Suprapubic skin (tissue), 4 donors: ENCODE measurements at places on chromosomes 13 and 19. TPM values are rescaled to one million over a fixed set of nuclear protein-coding genes. Genes with fewer than 3 reads are reported as not detected.

The COX7A1 gene
- 5.6 TPM for total RNA-seq

The ZNF223 gene
- 3.6 TPM for total RNA-seq

The SIGLEC12 gene
- total RNA-seq: not detected

The MAB21L1 gene
- total RNA-seq: not detected

The SMIM44 gene
- total RNA-seq: not detected

The KIR3DL1 gene
- total RNA-seq: not detected

The PLA2G4C gene
- total RNA-seq: 5.2 TPM

The TNFSF11 gene
- not detected for total RNA-seq

The SERP2 gene
- 1.4 TPM for total RNA-seq

The LYPD3 gene
- total RNA-seq: 368 TPM

GRCh38 chr19:12163826-12164225 lies 930 bp downstream of the ZNF136 start:
- no peak for DNase-seq

GRCh38 chr13:74299721-74300120 lies 165.5 kb upstream of the KLF12 start:
- DNase-seq: no peak

GRCh38 chr19:49614096-49614833 lies 23.3 kb downstream of the PRR12 start:
- no peak for DNase-seq

DNA sequence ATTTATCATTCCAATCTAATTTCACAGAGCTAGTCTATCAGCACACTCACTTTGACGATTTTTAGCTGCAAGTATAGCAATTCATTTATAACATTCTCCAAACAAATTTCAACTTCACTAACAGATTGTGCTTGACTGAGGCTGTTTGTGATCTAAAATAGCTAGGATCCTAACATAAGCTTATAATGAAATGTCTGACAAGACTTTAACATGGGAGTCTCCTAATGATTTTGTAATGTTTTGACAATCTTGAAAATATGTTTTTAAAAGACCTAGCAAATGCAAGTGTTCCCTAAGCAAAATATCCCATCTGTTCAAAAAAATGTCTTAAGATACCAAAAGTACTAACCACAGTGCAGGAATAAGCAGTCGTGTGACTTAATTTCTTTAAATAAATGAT lies 889.5 kb upstream of the SPRY2 start:
- no peak for DNase-seq

DNA sequence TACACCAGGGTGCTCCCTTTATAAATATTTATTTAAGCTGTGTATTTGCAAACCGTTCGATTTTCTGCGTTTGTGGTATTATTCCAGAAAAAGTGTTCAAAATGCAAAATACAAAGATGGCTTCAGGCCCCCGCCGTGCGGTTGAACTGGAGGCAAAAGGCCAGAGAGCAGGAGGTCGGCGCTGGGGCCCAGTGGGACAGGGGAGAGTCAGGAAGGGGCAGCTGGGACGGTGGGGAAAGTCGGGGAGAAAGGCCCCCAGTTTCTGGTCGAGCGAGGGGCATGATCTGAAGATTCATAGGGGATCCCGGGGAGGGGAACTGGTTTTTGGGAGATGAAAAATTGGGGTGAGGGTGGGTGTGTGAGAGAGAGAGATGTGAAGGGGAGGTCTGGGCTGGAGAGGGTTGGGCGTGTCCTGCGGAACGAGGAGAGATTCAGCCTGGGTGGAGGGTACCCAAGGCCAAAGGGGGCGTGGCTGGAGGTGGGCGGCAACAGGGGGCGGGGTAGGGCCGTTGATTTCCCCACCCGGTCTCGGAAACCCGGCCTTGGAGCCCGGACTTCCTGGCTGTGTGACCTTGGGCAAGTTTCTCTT lies 678 bp downstream of the ISOC2 start:
- peak; percentile 92 for DNase-seq

GRCh38 chr19:7333198-7334118 lies 15.3 kb upstream of the ARHGEF18 start:
- peak; percentile 54 for DNase-seq

- peak; percentile 75 for DNase-seq
Observed at GRCh38 chr19:8261881-8262280, 46.3 kb downstream of the CD320 start.

DNA sequence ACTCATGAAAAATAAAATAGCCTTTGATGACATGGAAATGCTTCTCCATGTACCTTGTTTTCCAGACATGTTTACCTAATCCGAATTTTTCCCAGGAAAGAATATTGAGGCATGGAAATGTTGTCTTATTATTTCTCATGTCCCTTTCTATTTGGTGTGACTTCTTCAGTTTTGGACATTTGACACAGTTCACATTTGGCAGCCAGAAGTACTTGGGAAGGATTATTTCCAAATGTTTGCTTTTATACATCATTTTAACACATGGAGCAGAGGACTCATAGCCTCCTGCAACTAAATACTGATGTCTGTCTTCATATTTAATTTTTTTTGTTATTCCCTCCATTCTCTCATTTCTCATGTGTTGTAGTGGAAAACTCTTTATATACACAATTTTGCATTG lies 94.3 kb downstream of the POSTN start:
- DNase-seq: no peak

DNA sequence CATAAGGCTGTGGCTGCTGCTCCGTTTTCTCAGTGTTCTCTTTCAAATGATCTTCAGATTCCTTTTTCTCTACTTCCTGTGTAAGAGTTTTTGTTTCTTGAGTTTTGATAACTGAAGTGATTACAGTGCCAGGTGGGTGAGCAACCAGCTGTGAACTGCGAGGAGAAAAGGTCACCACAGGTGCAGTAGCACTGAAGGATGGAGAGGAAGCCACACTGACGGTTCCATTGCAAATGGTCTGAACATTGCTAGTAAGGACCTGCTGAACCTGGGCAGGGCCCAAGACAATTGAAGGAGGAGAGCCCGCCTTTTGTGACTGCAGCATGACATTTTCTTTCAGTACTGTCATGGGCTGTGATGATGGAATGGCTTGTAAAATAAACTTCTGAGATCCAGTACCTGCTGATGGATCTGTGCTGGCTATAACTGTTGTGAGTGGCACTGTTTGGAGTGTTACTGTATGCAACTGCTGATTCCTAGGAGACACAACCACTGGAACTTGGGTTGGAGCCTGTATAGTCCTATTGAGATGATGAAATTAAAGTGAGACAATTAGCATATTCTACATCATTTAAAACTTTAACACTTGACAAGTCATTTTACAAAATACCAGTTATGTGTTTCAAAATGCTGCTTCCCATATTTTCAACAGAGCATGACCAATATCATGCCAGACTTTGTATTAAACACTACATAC lies 85.5 kb downstream of the ELF1 start:
- DNase-seq: no peak

DNA sequence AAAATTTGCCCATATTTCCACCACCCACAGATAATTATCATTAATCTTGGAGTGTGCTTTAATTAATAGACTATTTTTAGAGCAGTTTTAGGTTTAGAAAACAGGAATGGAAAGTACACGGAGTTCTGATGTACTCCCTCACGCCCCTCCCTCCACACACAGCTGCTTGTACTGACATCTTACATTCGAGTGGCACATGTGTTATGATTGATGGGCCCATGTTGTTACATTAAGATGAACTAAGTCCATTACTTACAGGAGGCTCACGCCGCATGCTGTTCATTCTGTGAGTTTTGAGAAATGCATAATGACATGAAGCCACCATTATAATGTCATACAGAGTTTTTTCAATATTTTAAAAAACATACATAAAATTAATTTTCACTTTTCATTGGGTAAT lies 1.2 kb upstream of the SPATA13 start:
- no peak for DNase-seq

- no peak for DNase-seq
Observed at GRCh38 chr13:58655086-58655485, 1023.5 kb downstream of the PCDH17 start.

- DNase-seq: no peak
Observed at GRCh38 chr13:76533251-76533650, 353.0 kb downstream of the KCTD12 start.

GRCh38 chr13:113155982-113156655 lies 2.3 kb upstream of the PROZ start:
- DNase-seq: no peak

DNA sequence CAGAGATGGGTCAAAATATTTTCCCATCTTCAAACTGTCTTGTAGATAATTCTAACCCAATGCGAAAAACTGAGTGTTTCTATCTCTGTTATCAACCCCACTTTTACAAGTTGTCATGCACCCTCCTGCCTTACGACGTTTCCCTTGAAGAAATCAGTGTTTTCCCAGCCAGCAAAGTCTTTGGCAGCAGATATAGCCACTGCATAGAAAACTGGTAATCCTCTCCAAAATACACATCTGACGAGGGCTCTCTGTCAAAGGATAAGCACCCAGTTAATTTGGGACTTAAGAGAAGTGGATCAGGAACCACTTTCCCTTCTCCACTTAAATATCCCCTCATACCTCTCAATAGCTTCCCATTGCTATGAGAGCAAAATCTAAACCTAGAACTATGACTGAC lies 351.9 kb upstream of the MIR17HG start:
- DNase-seq: no peak

- no peak for DNase-seq
Observed at GRCh38 chr13:62246581-62246980, 830.9 kb upstream of the PCDH20 start.

DNA sequence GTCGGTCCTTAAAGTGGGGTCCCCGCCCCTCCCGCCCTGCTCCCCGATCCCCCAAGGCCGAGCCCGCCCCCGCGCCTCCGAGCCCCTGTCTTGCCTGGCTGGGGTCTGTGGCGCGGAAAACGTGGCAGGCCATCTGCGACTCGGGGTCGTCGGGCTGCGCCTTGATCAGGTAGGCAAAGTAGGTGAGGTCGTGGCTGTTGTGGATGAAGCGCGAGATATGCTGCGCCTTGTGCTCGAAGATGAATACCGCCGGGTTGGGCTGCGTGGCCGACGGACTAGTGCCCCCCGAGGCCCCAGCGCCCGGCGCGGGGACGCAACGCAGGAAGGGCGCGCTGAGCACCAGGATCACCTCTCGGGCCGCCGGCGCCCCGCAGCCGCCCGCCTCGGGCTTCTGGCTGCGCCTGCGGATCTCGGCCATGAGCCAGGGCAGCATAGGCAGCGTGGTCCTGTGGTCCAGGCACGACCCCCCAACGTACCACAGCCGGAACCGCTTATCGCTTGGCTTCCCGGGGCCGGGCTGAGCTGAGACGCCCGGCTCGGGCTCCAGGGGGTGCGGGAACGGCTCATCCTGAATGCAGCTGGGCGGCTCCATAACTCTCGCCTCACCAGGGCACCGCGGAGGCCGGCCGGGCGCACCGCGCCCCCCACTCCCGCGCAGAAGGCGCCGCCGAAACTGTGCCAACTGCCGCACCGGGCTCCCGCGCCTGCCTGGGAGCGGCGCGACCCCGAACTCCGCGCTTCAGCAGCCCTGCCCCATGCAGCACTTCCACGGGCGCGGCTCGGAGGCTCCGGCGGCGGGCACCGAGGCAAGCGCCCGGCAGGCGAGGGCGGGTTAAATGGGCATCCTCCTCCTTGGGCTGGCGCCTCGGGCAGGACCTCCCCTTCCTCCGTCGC lies 546 bp downstream of the TBC1D4 start:
- DNase-seq: peak; percentile 75
